ENCODE measurements at places on chromosomes 6 and 20. TPM values are rescaled to one million over a fixed set of nuclear protein-coding genes. Genes with fewer than 3 reads are reported as not detected.

DNA sequence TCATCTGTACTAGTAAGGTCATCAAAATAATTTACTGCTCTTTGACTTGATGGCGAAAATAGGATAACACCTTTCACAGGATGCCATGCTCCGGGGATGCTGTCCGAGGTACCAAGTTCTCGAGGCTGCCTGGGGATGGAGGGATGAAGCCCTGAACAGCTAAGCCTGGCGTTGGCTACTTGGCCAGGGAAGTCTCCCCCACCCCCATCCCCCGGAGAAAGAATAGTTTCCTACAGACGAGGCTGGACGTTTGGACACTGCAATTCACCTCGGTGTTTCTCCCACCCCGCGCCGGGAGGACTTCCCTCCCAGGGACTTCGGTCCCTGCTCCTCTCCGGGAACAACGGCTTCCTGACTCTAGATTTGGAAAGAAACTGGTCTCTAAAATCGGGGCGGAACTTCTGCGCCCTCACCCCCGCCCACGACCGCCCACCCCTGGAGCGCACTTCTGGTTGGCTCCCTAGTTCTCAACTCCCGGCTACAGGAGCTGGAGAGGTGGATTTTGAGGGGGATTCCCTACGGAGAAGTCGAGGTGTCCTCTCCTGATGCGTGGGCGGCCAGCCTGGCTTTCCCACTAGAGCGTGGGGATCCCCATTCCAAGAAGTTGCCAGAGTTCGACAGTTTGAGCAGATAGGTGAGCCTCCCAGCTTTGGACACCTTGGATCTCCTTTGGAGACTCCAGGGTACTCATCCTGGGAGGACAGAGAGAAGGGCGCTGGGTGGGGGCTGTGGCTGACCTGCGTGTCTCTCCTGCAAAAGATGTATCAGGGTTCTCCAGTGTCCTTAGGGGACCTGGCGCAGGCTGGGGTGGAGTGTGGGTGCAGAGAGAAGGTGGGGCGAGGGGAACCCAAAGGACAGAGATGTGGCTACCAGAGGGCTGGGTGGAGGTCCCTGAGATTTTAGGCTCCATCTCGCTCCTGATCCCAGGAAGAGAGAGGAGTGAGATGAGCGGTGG lies 1.1 kb downstream of the PCSK2 start:
- no peak for DNase-seq

The ASIP gene
- not detected for total RNA-seq

The TBC1D32 gene
- 18.7 TPM for total RNA-seq

DNA sequence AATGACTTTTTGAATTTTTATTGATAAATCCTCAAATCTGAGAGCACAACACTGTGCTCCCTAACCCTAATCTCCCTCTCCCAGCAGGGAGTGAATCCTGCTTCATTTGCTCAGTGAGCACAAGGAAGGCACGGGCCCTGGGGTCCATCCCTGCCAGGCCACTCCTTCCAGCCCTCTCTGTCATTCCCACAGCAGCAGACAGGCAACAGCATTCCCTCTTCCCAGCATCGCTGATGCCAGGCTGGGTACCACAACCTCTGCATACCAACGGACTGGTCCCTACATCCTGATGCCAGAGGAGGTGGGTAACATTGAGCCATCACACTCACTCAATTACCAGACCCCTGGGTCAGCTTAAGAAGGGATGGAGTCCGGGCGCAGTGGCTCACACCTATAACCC lies 34.2 kb downstream of the MRPL14 start:
- DNase-seq = no peak

DNA sequence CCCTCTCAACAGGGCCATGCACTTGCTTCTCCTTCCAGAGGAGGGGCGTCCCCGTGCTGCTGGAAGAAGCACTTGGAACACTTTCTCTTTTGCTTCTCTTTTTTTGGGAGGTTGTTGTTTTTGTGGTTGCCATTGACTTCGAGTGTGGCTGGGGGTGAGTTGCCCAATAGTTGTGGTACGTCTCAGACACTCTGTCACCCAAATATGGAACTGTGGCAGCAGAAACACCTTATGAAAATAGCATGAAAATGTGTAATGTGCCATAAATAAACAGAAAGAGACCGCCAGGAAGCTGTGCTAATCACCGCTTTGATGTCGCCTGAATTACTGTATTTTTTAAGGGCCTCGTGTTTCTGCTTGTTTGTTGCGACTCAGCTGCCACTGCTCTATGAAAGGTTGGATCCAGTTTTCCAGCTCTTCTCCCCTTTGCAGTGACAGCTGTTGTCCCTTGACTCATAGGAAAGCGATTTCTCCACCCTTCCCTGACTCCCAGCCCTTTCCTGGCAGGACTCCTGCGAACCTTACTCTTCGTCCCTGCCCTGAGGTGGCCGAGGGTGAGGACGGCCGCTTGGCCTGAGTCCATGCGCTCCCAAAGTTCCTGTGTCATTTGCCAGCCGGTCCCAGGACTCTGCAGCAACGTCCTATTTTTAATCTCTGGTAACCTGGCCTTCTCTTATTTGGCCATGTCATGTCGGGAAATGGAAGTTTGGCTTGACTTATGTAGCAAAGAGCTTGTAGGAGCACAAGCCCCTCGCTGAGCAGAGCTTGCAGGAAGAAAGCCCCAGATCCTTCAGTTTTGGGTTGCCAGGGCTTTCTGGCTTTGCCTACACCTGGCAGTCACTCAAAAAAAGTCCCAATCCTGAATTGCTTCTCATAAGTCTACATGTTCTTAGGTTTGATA lies 694.6 kb downstream of the QKI start:
- DNase-seq = peak; percentile 81

DNA sequence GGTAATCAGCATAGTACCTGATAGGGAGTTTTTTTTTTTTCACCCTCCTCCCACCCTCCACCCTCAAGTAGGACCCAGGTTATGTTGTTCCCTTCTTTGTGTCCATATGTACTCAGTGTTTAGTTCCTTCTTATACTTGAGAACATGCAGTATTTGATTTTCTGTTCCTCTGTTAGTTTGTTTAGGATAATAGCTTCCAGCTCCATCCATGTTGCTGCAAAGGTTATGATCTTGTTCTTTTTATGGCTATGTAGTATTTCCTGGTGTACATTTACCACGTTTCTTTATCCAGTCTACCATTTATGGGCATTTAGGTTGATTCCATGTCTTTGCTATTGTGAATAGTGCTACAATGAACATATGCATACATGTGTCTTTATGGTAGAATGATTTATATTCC lies 41.9 kb downstream of the FOXA2 start:
- no peak for DNase-seq

DNA sequence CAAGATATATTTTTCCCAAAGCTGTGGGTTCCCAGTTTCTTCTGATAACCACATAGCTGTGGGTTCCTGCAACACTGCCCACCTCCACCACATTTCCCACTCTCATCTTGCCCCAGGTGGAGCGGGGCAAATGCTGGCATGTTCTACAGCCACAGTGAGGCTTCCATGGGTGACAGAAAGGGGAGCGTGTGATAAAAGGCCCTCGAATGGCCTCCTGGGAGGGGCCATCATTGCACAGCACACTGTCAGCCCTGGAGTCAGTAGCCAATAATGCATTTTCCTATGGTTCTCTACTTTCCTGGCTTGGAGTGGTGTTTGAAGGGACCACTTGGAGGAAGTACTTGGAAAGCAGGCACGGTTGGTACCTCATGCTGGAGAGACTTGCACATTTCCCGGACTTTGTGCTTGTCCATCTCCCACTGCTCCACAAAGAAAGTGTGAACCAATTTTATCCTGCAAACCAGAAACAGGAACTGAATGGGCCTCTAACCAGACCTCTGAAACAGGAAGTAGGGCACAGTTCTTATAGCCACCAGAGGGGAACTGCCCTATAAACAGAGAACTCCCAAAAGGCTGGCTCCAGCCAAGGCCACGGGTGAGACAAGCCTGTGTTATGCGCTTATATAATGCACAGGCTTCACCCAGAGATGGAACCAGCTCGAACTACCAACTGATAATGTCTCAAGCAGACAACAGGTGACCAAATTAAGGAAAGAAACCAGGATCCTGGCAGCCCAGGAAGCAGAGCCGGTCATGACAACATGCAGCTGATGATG lies 8.6 kb downstream of the MAP3K5 start:
- DNase-seq = no peak

The PTGIS gene
- total RNA-seq = 41.7 TPM

DNA sequence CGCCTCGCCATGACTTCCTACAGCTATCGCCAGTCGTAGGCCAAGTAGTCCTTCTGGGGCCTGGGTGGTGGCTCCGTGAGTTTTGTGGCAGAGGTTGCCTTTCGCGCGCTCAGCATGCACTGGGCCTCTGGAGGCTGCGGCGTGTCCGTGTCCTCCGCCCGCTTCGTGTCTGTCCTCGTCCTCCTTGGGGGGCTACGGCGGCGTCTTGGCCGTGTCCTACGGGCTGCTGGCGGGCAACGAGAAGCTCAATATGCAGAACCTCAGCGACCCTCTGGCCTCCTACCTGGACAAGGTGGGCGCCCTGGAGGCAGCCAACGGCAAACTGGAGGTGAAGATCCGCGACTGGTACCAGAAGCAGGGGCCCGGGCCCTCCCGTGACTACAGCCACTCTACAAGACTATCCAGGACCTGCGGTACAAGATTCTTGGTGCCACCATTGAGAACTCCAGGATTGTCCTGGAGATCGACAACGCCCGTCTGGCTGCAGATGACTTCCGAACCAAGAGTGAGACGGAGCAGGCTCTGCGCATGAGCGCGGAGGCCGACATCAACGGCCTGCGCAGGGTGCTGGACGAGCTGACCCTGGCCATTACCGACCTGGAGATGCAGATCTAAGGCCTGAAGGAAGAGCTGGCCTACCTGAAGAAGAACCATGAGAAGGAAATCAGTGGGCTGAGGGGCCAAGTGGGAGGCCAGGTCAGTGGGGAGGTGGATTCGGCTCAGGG lies 296.3 kb downstream of the OGFRL1 start:
- DNase-seq = no peak

DNA sequence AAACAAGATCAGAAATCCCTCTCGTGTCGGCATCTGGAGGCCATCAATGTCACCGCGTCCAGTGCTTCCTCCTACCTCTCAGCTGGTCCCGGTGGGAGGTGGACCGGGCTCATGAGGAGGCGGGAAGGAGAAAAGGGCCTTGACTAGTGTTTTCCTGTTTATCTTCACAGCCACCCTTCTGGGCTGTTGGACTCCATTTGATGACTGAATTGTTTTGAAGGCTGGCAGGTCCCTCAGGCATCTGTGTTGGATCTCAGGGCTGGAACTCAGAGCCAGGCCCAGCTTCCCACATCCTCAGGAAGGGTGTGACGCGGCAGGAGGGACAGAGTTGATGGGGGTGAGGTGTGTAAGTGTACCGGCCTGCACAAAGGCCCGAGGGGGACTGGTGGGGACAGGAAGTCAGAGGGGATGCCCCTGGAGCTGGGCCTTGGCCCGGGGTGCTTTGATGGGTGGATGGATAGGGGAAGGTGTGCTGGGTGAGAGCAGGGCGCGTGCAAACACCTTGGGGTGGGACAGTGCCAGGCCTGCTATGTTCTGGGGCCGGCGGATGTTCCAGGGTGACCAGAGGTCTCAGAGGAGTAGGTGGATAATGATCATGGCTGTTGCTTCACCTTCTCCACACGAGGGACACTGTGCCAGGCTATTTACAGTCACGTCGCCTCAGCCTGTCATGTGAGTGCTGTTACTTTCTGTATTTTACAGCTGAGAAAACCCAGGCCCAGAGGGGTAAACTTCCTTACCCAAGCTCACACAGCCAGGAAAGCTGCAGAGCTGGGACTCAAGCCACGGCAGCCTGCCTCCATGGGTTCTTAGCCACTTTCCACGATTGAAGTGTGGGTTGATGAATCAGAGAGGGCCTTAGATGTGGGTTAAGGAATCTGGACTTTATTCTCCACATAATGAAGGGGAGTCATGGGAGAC lies 17.9 kb upstream of the CHMP4B start:
- DNase-seq = no peak

DNA sequence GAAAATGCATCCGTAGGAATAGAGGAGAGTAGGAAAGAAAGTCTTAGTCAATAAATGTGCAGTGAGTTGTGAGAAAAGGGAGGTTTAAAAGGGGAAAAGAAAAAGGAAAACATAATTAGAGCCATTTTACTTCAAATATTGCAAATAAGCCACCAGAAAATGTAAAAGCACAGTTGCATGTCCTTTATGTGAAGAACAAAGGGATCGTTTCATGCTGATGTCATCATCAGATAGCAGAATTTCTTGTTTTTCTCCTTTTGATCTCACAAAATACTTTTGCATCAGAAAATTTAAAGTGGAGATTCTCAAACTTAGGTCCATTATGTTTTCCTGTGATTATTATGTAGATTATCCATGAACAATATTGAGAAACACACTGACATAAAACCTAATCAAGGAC lies 166.7 kb downstream of the HAO1 start:
- DNase-seq = no peak

Data from breast epithelium (tissue), 4 donors.